ENCODE measurements at places on chromosomes 12 and 14.

DNA sequence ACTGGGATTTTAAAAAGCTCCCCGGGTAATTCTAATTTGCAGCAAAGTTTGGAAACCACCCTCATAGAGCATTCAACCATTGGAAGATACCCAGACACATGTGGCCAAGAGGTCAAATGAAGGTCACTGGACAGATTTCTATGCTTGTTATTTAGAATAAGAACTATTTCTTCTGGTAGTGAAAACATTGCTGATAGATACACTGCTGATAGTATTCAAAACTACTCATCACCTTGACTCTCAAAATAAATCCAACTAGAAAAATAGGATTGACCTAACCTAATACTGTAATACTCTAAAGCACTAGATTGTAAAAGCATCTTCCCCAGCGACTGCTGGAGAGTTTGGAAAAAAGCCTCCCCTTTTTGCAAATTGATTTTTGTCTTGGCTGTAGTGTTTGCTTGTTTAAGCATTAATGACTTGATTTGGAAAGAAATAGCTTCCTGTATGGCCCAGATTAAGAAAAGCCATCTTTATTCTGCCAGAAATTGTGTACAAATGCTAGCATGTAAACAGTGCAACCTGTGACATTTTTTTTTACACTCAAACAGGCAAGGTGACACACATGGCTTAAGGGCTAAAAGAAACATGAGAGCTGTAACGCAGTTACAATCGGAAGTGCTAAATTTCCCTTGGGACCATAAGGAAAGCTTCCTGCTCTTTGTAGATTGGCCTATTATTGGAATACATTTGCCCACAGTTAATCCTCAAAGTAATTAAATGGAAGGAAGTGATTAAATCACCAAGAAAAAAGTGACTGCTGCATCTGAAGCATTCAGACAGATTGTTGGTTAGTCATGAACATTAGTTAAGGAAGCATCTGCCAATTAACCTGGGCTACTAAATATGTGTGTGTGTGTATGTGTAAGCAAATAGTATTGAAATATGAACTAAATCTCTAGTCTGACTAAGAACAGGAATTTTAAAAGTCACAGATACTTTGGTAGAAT, 356.5 kb upstream of the ATP2B1 start:
- DNase-seq: peak; percentile 61

- no peak for DNase-seq
Measured at GRCh38 chr12:67925552-67925951, 63.7 kb upstream of the IFNG-AS1 start.

- no peak for DNase-seq
Measured at GRCh38 chr12:18589316-18589715, 148.5 kb downstream of the PLCZ1 start.

GRCh38 chr12:52436828-52437474, 2.8 kb upstream of the KRT75 start:
- no peak for DNase-seq

All from fibroblast of skin of right quadriceps (primary cell).